ENCODE measurements at places on chromosomes 3 and 15.

- DNase-seq, result no peak
Measured at GRCh38 chr3:13863382-13863952, 16.4 kb downstream of the WNT7A start.

GRCh38 chr3:155313300-155313699 lies 19.8 kb upstream of the STRIT1 start:
- no peak for DNase-seq

DNA sequence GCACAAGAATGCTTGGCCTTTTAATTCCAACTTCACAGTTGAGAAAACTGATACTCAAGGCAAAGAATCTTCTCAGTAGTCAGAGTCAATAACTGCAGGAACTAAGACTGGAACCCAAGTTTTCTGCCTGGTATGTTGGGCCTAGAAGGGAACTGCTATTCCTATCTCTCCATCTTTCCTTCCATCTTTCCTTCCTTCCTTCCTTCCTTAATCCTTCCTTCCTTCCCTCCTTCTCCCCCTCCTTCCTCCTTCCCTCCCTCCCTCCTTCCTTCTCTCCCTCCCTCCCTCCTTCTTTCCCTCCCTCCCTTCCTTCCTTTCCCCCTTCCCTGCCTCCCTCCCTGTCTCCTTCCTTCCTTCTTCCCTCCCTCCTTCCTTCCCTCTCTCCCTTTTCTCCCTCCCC lies 131.2 kb downstream of the RORA start:
- DNase-seq, result no peak

DNA sequence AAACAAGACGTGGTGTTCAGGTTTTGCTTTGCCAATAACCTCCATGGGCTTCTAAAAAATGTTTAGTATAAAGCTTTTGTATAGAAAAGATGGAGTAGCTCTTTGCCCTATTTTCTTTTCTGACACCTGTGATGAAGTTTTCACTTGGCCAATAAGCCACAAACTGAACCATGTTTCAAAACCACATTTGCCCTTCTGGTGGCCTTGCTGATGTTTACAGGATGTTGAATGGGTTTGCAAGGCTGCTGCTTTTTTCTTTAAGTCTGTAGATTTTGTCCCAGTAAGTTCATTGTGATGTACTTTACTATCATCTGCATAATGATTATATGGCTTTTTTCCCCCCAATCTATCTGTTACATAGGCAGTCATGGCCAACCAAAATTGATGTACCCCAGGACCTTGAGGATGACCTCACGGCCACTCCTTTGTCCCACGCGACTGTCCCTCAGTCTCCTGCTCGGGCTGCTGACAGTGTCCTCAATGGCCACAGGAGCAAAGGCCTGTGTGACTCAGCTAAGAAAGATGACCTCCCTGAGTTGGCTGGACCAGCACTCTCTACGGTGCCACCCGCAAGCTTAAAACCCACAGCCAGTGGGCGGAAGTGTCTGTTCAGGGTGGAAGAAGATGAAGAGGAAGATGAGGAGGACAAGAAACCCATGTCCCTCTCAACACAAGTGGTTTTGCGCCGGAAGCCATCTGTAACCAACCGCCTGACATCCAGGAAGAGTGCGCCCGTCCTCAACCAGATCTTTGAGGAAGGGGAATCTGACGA lies 60.8 kb downstream of the SNRK start:
- DNase-seq, result no peak

- no peak for DNase-seq
Measured at GRCh38 chr3:190646996-190647395, 133.1 kb downstream of the IL1RAP start.

DNA sequence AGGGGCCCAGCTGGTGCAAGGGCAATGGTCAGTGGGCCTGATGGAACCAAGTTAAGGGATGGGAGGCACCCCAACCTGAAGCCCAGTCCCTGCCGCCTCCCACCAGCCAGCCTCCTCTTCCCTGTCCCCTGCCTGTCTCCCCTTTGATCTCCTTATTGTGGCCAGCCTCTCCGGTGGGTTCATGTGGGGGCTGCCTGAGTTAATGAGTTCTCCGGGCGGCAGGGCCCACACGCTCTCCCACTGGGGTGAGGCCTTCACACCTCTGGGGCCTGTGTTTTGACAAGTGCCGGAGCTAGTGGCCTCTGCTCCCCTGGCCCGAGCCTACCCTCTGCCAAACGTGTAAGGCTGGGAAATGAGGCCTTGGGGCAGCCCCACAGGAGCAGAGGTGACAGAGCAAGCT lies 7.2 kb upstream of the MESP1 start:
- DNase-seq, result no peak

- DNase-seq, result no peak
Measured at GRCh38 chr15:66925721-66926120, 139.7 kb upstream of the SMAD3 start.

GRCh38 chr3:56754741-56755417 lies 46.9 kb downstream of the ARHGEF3 start:
- no peak for DNase-seq

GRCh38 chr15:36313021-36313420 lies 266.4 kb upstream of the CDIN1 start:
- DNase-seq, result no peak

GRCh38 chr15:73541479-73541878 lies 91.7 kb downstream of the NPTN start:
- no peak for DNase-seq

- DNase-seq, result peak; percentile 55
Measured at GRCh38 chr15:100663086-100663914, 60.9 kb downstream of the ASB7 start.

- DNase-seq, result no peak
Measured at GRCh38 chr3:51275111-51275805, 109.8 kb upstream of the MANF start.

DNA sequence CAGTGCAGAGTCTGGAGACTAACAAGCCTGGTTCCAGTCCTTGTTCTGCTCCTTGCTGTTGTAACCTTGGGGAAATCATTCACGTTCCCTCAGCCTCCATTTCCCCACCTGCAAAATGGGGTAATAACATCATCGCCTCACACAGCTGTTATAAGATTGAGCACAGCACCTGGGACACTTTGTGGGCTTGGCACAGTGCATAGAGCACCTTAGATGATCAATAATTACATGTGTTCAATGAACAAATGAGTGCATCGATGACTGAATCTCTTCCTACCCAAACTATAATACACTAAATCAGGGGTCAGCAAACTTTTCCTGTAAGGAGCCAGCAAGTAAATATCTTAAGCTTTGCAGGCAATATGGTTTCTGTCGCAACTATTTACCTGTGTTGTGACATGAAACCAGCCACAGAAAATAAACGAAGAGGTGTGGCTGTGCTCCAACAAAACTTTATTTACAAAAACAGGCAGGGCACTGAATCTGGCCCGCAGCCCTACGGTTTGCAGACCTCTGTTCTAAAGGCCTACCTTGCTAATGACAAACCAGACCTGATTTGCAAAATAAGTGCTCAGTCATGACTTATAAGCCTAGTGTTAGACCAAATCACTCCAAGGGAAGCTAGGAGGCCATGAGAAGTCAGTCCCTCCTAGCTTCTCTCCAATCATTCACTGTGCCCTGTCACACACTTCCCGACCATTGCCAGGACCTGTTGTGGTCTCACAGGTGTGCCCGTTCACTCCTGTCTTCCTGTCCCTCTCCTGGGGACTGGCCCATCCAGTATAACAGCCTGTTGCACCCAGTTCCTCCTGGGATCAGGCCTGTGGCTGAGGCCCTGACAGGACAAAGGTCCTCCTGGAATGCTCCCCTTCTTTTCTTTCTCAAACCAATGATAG lies 149.4 kb upstream of the WNT5A start:
- DNase-seq, result no peak

DNA sequence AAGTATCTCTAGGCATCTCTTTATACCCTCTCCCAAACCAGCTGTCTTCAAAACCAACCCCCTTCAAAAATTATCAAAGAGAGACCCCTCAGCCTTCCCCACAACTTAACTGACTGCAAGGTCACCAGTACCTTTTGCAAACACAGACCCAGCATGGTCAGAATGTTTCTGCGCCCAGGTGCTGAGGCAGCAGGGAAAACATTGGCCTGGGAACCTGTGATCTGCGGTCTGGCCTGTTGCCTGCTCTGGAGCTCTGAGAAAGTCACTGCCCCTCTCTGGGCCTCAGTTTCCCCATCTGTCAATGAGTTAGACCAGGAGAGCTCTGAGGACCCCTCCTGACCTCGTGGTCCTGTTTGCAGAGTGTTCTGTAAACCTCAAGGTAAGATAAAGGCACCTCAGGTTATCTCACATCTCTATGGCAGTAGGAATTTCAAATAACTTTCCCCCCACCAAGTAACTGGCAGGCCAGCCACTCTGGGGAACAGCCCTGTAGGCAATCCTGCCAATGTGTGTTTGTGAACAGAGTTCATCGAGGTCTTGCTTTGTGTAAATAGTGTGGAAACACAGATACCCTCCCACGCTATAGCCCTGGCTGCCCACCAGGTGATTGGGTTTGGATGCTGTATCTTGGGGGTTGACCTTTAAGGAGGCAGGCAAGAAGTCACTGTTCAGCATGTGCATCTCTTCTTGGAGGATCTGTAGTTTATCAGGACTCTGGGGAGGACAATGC lies 50.0 kb upstream of the SMAD6 start:
- DNase-seq, result no peak

GRCh38 chr3:195131176-195131575 lies 139.8 kb downstream of the XXYLT1 start:
- DNase-seq, result no peak
